ENCODE measurements at places on chromosomes 1 and 21.

- peak; percentile 73 for DNase-seq
Measured at GRCh38 chr1:26907071-26907917, 6.5 kb downstream of the NR0B2 start.

DNA sequence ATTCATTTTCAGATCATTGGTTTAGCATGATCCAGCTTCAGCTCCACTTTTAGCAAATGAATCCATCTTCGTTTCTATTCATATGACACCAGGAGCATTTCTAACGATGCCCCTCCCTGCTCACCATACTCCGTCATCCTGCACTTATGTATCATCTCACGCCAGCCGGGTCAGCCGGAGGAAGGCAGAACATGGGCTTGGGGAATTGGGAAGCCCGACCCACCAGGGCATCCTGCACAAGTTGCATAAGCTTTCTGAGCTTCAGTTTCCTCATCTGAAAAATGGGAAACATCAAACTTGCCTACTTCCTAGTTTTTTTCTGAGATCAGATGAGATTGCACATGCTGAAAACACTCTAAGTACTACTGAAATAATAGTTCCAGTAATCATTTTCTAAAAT, 194.7 kb downstream of the AK5 start:
- DNase-seq, result no peak

DNA sequence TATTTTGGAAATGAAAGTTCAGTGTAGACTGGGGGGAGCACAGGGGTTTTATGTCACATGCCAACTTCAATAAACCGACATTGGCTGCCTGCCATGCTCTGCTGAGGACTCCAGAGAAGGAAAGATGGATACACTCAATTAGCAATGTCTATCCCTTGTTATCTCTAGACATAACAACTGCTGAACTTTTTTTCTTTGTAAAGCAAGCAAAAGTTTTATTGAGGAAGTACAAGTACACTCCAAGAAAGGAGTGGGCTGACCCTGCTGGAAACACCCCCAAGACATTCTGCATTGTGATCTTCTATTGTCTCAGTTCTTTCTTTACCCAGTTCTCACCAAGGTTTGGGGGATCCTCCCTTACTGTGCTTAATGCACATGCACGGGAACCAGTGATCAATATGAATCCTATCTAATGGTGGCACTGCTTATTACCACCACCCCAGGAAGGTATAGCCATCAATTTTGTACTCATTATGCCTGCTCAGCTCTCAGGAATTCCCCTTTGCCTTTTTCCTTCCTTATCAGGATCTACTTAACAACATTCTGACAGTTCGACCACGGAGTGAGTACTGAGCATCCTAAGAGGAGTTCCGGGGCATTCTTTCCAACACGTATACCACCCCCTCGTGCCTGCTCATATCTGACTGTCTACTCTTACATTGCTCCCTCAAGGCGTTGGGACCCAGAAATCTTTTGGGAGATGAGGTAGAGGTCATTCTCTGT, 28.7 kb downstream of the SYNJ1 start:
- DNase-seq, result no peak

DNA sequence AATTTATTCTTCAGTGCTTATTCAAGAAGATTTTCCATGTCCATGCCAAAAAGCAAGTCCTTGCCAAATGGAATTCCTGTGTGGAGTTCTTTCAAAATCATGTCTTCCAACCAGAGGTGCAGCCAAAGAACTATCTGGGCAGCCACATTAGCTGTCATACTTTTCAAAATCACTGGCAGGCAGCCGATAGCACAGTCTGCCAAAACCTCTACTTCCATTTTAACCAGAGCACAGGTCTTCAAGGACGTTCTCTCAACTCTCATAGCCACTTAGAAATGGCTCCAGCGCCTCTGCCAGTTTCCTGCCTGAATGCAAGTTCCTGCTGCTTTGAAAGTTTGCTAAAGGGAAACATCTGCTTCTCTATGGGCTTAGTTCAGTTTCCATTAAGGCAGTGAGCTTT, 975.7 kb upstream of the ADGRL4 start:
- peak; percentile 47 for DNase-seq

GRCh38 chr1:54314696-54315095, 91.5 kb downstream of the SSBP3 start:
- no peak for DNase-seq

- DNase-seq, result no peak
Measured at GRCh38 chr1:66833112-66833511, 32.0 kb upstream of the INSL5 start.

DNA sequence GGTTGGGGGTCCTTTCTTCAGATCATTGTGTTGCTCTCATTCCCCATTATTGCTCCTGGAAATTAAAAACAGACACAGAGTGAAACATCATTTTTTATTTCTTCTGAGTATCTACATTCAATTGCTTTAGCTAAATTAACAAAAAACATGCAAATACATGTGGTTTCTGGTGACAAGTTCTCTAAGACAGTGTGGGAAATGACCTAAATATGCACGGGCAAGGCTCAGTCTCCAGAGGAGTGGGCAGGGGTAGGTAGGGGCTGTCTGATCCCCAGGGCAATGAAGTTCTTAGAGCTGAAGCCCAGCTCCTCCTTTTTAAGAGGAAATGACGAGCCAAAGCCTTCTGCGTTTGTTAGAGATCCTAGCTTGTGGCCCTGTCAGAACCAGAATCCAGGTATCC, 4.5 kb downstream of the LEFTY2 start:
- no peak for DNase-seq

- peak; percentile 29 for DNase-seq
Measured at GRCh38 chr1:35718492-35719336, at the start of gene C1orf216. Gene C1orf216 (minus strand): TSS chr1:35718884. CDS start chr1:35716321, 2,563 bp downstream.

DNA sequence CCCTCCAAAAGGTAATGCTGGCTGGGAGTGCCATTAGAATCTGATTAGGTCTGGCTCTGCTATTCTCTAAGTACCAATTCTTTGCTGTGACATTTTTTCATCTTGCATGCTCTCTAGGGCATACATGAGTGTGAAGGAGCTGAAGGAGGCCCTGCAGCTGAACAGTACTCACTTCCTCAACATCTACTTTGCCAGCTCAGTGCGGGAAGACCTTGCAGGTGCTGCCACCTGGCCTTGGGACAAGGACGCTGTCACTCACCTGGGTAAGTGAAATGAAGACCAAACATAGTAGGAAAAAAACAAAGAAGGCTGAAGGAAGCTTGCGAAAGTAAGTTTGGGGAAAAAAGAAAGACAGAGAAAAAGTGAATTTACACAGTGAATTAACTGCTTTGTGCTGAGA, 207.9 kb downstream of the PAPPA2 start:
- DNase-seq, result no peak

DNA sequence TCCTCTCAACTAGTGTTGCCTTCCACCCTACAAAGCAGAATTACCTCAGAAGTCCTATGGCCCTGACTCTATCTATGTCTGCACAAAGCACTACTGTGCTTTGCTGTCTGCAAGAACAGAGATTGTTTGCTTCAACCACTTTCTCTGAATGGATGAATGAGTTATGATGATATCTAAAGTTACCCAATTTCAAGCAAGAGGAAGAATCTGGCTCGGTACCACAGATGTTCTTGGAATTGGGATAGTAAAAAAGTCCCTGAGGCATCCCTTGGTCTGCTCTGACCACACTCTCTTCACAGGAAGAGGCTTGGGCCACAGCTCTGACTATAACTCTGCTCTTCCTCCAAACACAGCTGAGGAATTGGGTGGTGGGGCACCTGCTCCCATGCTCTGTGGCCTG, 31.2 kb downstream of the MTARC1 start:
- DNase-seq, result peak; percentile 76
